ENCODE measurements at places on chromosomes 5 and 9.
A peak's percentile ranks its signal among the peaks of the same experiment; 100 is the strongest.

GRCh38 chr5:1003296-1003937 lies 5.2 kb upstream of the NKD2 start:
- DNase-seq: no peak

DNA sequence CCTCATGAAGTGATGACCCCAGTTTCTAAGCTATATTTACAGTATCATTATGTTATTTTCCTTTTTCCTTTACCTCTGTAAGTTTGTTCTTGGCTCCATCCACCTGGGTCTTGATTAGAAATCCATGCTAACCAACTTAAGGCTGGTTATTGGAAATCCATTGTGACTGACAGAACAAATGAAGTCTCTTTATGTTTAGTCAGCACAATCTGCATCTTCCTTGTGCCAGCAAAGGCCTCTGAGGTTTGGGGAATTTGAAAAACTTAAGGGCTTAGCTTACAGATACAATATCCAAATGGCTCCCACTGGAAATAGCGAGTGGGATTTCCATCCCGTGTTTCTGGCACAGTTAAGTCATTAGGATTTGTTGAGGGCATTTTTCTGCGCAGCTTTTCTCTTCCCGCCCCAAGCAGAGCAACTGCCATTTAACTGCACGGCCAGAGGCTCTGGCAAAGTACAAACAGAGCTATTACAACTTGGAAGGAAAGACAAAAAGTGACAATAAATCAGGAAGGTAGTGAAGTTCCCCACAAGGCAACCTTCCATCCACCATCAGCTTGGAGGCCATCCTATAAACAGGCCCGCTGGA lies 64.2 kb downstream of the DCP2 start:
- DNase-seq: no peak

GRCh38 chr9:130665431-130666392 lies 1.3 kb downstream of the PRDM12 start:
- no peak for DNase-seq

- DNase-seq: no peak
Measured at GRCh38 chr5:143174714-143175398, 228.6 kb downstream of the NR3C1 start.

DNA sequence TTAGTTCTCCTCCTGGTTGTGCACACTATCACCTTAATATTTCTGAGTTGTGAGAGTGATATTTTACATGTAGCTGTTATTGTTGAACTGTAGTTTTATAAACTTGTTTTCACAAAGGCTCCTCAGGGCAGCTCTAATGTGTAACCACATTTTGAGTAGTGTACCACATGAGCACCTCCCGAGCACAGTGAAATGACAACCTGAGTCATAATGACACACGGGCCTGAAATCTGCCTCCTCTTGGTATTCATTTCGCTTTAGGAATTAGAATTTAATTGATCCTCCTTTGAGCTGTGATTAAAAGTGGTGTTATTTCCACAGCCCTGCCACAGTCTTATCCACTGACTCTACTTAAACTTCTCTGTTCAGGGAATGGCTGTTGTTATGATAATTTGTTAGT lies 7.9 kb downstream of the MTRR start:
- DNase-seq: no peak

- peak; percentile 36 for DNase-seq
Measured at GRCh38 chr5:39599721-39600431, 175.1 kb upstream of the DAB2 start.

All from HFF-Myc (cell line).